ENCODE measurements at places on chromosomes 2 and 18.

- DNase-seq, result no peak
Measured at GRCh38 chr18:3623769-3624545, 174.0 kb downstream of the TGIF1 start.

GRCh38 chr2:161243312-161243711 lies 64.9 kb upstream of the PSMD14 start:
- no peak for DNase-seq

DNA sequence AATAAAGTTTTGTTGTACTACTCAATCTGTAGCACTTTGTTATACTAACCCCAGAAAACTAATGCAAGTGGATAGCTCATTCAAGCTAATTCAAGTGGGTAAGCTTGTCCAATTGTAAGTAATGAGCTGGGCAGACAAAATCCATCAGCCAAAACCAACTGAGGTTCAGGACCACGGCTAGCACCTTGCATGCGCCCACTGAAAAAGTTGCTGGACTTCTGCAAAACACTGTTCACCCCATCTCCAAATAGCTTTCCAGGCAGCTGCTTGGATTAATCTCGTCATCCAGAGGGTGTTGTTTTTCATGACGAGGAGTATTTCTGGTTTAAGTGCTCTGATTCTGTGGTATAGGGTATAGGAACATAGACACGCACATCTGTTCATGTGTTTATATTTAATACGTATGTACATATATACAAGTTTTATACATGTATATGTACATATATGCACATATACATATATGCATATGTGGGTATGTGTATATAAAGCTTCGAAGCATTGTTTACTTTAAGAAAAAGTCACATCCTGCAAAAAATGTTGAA lies 307.5 kb downstream of the GALR1 start:
- DNase-seq, result no peak

DNA sequence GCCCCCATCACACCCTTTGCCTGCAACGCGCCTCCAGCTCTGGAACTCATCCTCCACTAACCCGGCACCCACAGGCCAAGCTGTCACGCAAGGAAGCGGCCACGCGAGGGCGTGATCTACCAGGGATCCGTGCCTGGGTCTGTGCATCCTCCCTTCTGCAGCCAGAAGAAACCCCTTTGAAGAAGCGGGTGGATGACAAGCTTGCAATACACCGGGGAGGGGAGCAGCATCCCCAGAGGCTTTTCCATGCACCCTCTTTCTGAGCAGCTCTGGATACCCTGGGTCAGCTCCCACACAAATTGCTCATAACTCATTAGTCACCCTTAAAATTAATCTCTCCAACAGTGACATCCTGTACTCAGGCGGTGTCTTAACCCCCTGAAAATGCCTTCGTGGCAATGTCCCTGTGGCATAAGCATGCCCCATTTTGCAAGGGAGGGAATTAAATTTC lies 47.6 kb downstream of the PDCL3 start:
- DNase-seq, result peak; percentile 63

- no peak for DNase-seq
Measured at GRCh38 chr2:77147153-77147552, 375.0 kb downstream of the LRRTM4 start.

- DNase-seq, result no peak
Measured at GRCh38 chr2:694174-694573, 17.0 kb upstream of the TMEM18 start.

DNA sequence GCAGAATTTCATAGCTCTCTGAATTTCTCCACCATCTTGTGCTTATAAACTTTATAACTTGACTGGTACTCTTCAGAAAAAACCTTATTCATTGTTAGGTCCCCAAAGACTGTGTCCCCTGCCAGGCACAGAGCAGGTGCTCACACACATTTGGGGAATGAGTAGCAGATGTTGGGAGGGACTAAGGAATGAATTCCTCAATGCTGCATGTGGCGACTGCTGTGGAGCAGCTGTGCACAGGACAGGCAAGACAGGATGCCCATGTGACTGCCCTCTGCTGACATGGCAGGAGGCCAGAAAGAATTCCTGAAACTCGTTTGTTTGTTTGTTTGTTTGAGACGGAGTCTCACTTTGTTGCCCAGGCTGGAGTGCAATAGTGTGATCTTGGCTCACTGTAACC lies 122.3 kb upstream of the ITGA6 start:
- no peak for DNase-seq

DNA sequence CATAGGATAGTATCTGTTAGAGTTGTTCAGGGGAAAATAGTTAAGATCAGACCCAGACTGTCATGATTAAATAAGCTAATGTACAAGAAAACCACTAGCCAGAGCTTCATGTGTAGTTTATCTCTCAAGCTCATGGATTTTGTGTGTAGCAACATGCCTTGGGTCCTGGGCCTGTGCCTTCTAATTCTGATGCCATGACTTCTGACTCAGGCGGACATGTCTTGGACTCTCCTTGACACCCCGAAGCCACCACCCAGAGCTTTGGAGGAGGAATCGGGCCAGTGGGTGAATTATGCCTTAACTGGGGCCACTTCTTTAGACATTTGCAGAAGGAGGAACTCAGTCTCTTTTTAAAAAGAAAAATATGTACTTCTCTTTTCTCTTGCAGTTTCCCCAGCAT lies 68.7 kb downstream of the NPAS2 start:
- DNase-seq, result no peak

DNA sequence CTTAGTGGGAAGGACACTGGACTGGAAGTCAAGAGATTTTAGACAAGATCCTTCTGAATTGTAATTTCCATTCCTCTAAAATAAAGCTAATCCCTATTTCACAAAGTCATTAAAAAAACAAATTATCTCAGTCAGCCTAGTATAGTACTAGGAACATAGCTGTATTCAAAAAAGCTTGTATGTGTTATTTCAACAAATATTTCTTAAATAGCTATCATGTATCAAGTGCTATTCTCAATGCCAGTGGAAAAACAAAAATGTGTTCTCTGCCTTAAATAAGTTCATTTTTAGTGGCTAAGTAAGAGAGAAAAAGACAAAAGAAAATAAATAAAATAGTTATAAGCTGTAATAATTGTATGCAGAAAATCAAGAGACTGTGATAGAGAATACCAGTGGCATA lies 541.8 kb upstream of the CDH2 start:
- DNase-seq, result no peak

DNA sequence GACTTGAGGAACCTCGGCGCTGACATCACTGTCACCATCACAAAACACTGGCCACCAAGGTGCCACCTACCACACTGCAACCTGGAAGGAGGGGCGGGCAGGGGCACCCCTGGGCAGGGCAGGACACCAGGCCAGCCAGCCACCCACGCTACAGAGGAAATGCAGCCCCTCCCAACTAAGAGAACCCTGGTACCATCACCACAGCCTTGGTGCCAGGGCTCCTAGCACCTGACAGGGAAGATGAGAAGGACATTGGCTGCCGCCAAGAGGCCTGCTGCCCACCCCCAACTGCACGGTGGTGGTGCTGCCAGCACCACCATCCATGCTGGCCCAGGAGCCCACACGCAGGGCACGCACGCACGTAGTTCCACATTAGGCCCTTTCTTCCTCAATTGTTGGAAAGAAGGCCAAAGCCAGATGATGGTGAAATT lies 88.7 kb downstream of the HDAC4 start:
- DNase-seq, result no peak

GRCh38 chr18:75489493-75490190 lies 62.1 kb upstream of the SMIM21 start:
- no peak for DNase-seq

DNA sequence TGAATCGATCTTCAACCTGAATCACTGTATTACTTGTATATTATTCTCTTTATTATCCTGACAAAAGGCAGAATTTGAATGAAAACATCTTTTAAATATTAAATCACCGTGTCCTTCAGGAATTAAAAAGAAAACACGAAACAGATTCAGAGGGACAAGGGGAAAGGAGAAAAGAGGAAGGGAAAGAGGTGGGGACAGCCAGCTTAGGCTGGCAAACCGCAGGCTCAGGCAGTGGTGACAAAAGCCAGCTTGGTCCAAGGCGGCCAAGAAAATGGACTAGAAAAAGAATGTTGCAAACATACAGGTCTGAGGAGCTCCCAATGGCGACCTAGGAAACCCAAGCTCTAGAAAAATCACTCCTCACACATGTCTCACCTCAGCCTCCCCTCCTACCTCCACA lies 6.8 kb downstream of the B4GALT6 start:
- DNase-seq, result no peak

- DNase-seq, result no peak
Measured at GRCh38 chr2:112666761-112667122, 21.0 kb downstream of the SLC20A1 start.

- DNase-seq, result no peak
Measured at GRCh38 chr2:4898706-4899105, 793.5 kb upstream of the SOX11 start.

DNA sequence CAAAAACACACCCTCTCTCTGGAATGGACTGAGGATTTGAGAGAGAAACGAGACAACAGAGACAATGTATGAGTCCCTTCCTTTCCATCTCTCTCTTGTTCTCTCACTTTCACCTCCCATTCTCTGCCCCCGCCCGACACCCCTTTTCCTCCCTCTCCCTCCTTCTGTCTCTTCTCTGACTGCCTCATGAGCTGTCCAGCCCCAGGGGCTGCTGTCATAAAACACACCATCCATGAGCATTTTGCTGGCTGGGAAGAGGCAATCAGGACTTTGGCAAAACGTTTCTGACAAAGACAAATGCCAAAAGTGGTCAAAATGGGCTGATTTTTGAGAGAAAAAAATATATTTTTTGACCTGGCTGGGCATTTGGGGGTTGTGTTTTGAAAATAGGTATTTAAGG lies 377.2 kb downstream of the EN1 start:
- DNase-seq, result no peak

- no peak for DNase-seq
Measured at GRCh38 chr2:71792926-71793761, 339.8 kb downstream of the DYSF start.

DNA sequence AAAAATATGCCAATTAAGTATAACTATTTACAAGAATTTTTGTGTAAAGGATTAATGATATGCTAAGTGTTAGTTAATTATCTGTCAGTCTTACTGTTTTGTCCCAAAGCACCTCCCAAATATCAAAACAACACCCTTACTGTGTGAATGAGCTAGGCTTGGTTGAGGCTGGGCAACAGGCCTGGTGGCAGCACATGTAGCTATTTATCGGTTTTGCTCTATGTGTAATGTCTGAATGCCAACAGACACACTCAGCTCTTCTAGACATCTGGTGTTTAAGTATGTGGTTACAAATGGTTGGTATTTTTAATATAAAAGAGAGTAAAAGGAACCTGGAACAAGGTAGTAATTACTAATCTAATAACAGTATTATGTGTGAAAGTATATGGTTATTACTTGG lies 175.3 kb downstream of the RAB3GAP1 start:
- DNase-seq, result no peak

- no peak for DNase-seq
Measured at GRCh38 chr2:200382874-200383273, 76.4 kb downstream of the SPATS2L start.

- DNase-seq, result no peak
Measured at GRCh38 chr2:109528811-109529501, 84.8 kb downstream of the SEPTIN10 start.

GRCh38 chr2:99066075-99066958 lies 75.2 kb upstream of the C2orf15 start:
- no peak for DNase-seq

DNA sequence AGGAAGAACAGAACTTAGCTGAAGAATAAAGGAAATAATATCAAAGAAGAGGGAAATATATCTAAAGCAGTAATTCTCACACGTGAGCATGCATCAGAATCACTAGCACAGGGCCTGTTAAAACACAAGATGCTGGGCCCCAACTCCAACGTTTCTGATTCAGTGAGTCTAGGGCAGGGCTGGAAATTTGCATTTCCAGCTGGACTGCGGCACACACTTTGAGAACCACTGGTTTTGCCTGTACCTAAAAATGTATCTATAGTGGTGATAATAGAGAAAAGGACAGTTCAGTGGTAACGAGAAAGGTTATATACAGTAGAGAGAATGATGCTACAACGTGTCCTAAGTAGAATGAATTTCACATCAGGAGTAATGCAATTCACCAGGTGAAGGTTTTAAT lies 11.2 kb downstream of the REV1 start:
- DNase-seq, result no peak

DNA sequence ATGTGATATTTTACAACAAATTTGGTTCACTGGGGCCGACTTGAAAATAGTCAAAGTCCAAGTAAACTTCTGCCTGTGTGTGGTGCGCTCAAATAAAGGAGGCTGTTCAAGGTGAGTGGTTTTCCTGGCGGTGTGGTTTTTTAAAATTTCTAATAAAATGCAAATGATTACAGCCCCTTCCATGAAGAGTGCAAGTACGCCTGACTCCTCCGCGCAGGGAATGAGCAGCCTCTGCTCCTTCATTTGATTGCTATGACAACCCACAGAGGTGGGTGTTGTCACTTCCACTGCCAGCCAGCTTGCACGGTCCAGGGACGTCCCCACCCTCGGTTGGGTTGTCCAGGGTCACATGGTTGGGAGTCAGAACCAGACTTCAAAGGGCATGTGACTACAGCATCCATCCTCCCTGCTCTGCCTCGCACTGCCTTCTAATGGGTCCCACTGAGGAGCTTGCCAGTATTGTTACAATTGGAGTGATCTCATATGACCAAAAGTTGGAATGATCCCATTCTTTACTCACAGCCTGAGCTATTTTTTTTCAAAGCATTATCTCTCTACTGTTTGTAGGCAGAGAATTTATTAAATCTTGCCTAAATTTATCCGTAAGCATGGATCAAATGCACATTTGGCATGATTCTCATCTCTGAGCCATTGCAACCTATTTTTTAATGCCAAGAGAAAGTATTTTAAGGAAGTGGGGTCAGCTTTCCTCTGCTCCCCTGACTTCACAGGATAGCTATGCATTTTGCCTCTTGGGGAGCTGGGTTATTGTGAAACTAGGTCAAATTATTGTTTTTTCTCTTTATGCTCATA lies 121.3 kb downstream of the AGAP1 start:
- no peak for DNase-seq

DNA sequence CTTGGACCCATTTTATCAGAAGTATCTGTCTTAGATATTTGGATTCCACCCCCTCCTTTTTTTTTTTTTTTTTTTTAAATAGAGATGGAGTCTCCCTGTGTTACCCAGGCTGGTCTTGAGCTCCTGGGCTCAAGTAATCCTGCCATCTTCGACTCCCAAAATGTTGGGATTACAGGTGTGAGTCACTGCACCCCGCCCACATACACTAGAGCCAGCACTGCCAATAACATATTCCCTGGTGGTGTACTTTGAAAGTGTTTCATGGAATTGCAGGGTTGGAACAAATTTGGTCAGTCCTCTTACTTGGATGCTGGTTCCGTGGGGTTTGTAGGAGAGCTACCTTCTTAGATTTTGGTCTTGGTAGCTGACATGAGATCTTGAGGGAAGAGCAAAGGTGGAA lies 15.0 kb downstream of the PDCL3 start:
- DNase-seq, result no peak

DNA sequence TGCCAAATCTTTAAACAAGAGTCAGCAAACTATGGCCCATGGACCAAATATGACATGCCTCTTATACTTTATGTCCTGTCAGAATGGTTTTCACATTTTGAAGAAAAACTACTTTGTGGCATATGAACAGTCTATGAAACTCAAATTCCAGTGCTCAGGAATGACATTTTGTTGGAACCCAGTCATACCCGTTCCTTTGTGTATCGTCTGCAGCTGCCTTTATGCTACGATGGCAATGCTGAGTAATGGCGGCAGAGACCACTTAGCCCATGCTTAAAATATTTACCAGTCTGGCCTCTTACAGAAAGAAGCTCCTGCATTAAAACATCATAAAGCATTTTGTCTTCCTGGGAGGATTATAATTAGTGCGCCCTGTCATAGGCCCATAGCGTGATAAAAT lies 140.5 kb upstream of the FHL2 start:
- no peak for DNase-seq

Measured in stimulated activated CD4-positive, alpha-beta T cell treated with anti-CD3 and anti-CD28 coated beads, TNF-alpha, amount 100 ng/mL, for 1 hour (primary cell).